ENCODE measurements at places on chromosomes 11 and 22.

DNA sequence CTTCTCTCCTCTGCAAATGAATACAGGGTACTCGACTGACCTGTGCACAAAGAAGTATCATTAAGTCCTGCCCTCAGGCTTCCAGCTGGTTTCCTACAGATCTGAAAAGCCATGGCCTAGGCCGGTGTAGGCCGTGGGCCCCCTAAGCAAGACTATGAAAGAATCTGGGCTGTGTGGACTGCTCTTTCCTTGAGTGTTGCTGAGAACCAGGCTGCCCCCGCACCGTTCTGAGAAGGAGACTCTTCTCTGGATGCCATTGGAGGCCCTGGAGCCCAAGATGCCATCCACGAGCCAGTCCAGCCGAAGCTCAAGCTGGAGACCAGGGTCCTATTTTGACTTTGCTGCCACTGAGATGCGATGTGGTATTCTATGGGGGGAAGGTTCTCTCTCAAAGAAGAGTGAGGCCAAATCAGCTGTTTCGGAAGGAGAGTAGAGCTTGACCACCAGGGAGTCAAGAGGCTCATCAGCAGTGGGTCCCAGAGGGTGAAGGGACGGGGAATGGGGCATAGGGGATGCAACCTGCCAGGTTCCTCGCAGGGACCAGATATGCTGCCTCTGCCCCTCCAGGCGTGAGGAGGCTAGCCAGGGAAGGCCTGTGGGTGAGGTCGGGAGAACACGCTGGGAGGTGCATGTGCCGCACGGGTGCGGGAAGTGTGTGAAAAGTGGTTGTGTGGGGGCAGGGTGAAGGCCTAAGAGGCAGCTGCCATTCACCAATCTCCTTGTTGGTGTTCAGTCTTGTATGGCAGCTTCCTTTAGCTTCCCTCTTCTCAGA lies 96.4 kb upstream of the B3GAT1 start:
- no peak for DNase-seq

DNA sequence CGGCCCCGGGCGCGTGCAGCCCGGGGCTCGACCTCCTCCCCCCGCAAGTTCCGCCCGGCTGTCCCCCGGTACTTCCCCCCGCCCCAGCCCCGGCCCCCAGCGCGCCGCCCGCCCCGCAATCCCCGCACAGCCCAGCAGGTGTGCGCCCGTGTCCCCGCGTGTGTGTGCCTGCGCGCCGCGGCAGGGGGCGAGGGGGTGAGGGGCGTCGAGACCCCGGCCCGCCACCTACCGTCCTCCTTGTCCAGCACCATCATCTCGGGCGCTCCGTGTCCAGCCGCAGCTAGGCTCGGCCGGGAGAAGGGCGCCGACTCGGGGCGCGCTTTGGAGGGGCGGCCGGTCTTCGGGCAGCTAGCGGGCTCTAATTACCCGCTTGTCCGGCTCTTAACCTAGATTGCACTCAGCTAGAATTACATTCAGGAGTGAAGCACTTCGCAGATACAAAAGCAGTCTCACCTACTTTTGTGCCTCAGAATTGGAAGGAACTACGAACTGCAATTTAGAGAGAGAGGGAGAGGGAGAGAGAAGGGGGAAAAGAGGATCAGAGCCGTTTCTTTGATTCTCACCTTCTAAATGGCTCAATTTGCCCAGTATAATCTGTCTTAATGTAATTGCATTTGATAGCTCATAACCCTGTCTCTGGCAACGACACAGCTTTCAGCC lies 439 bp downstream of the LMO1 start:
- DNase-seq: peak; percentile 85

DNA sequence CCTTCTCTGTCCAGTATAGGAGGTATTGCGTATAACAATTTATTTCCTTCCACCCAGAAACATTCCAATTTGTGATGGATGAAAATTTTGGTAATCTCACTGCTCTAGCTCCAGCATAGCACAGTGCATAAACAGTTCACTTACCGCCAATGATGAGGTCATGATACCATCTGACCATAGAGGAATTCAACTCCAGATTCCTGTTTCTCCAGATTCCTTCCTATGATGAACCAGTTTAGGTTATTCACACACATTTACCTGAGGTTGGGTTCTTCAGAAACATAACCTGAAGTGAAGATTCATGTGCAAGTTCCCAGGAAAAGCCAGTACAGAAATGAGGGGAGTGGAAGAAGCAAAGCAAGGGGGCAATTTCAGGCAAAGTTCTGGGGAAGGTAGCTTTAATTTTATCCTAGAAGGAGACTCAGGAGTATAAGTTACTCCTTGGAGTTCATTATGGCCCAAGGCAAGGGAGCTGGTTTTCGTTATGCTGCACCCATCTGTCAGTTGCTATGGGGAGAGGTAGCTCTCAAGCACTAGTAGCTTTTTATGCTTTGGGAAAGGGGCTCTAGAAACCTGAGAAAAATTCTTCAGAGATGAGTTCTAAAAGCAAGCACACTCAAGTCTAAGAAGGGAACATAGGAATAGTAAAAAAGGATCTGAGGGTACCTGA lies 121.6 kb downstream of the CASP12 start:
- no peak for DNase-seq

GRCh38 chr22:43446037-43446803 lies 34.4 kb downstream of the MPPED1 start:
- no peak for DNase-seq

- no peak for DNase-seq
These were observed 3.0 kb upstream of the SIGIRR start for GRCh38 chr11:417652-418342.

- DNase-seq: no peak
These were observed 30.0 kb upstream of the FLI1 start for GRCh38 chr11:128663824-128664223.

GRCh38 chr22:31647523-31648320 lies 14.3 kb downstream of the PISD start:
- no peak for DNase-seq

DNA sequence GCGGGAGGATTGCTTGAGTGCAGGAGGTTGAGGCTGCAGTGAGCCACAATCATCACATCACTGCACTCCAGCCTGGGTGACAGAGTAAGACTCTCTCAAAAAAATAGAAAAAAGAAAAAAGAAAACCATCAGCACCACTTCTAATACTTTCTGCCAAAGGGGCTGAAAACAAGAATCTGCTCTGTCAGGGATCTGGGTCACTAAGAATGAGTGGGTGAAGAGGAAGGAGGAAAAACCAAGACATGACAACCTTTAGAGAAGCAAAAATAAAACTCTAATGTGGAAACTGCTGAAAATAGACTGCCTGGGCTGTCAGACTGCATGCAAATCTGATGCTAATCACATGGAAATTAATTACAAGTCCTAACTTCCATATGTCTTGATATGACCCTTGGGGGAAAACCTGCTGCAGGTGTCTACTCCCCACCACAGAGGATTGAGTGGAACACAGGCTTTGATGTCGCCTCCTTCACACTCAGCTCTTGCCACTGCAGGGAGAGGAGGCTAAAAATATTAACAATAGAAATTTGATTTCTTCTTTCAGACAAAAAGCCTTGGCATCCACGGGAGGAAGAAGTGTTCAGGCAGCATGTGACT lies 62.5 kb upstream of the CRTAM start:
- no peak for DNase-seq

- no peak for DNase-seq
These were observed 8.8 kb upstream of the CTSD start for GRCh38 chr11:1772270-1773130.

DNA sequence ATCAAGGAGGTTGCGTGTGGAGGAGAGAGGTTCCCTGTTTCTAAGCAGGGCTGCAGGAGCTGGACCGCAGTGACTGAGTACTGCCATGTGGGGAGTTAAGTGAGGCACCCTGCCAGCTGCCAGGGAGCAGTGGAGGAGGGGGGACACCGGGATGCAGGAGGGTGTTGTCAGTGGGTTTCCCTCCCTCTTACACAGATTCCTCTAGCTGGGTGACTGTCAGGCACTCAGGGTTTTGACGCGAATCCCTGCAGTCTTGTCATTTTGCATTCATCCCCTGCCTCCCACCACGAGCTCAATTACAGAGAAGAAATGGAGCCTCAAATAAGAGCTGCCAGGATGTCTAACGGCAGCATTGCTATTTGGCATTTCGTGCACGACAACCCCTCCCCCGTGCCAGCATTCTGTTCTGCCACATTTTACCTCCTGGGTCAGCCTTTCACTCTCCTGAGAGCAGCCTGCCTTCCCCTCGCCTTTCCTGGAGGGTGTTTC lies 119.8 kb upstream of the SORL1-AS1 start:
- peak; percentile 35 for DNase-seq

GRCh38 chr22:41260871-41261270 lies 20.1 kb upstream of the CHADL start:
- no peak for DNase-seq
